ENCODE measurements at places on chromosomes 2 and 18.
A peak's percentile ranks its signal among the peaks of the same experiment; 100 is the strongest.

GRCh38 chr2:241354668-241355658 is 1.1 kb upstream of the FARP2 start:
- no peak for DNase-seq

DNA sequence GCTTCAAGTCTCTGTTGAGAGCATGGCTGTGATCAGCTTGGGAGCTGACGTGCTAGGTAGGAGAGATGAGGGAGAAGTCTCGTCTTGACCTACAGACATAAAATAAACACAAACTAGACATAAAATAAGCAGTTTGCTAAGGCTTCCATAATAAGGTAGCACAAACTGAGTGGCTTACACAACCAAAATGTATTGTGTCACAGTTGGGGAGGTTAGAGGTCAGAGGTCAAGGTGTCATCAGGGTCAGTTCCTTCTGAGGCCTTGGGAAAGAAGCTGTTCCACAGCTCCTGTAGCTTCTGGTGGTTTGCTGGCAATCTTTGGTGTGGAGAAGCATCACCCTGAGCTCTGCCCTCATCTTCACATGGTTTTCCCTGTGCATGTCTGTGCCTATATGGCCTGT is 20.2 kb downstream of the DAW1 start:
- no peak for DNase-seq

DNA sequence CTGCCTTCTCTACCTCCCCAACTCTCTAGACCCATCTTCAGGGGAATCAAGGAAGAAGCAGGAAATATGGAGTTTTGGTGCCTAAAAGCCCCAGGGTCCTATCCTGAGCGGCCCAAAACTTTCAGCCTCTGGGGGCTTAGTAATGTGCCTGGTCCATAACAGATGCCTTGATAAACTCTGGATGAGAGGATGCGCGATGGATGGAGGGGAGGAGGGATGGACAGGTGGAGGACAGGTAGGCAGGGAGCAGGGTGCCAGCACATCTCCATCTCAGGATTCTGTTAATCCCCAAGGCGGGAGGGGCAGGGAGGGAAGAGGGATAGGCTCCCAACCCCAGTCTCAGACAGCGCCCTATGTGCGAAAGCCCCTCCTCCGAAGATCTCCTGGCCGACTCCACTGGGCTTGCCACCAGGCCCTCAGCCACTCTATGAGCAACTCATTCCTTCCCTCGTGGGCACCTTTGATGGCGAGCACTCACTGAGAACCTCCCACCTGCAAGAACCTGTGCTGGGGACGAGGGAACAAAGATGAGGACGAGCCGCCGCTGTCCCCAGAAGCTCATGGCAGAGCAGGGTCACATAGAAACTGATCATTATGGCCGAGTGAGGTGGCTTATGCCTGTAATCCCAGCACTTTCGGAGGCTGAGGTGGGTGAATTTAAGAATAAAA is 23.1 kb downstream of the HS1BP3 start:
- DNase-seq: no peak

GRCh38 chr18:27143580-27144287 is 41.4 kb downstream of the CHST9 start:
- DNase-seq: no peak

DNA sequence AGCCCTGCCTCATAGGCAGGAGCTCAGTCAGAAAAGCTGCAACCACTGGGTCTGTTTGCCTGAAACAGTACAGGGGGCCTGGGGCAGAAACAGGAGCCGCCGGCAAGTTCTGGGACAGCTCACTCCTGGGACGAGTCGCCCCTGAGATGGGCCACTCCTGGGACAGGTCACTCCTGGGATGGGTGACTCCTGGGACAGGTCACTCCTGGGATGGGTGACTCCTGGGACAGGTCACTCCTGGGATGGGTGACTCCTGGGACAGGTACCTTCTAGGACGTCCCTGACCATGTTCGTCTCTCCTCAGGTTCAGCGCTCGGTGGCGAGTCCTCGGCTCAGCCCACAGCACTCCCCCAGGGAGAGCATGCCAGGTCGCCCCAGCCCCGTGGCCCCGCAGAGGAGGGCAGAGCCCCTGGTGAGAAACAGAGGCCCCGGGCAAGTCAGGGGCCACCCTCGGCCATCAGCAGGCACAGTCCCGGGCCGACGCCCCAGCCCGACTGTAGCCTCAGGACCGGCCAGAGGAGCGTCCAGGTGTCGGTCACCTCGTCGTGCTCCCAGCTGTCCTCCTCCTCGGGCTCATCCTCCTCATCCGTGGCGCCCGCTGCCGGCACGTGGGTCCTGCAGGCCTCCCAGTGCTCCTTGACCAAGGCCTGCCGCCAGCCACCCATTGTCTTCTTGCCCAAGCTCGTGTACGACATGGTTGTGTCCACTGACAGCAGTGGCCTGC is 51.8 kb downstream of the NTSR2 start:
- no peak for DNase-seq

DNA sequence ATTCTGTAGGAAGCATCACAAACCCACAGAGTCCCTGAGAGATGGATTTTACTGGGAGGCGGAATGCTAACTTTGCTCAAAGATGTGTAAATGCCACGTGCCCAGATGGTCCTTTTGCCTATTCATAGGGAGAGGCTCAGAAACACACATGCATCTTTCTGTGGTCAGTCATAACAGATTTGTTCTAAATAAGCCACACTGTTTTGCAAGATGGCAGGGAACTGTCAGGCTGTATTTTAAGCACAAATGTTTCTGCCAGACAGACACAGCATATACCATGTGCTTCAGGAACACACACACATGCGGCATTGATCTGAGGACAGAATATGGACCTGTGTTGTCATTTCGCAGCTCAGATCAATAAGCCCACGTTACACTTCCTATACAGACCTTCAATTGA is 312.0 kb downstream of the GPD2 start:
- DNase-seq: no peak

GRCh38 chr2:204776781-204777559 is 231.7 kb downstream of the PARD3B start:
- DNase-seq: peak; percentile 4

GRCh38 chr2:37925063-37925897 is at the start of gene RMDN2:
Gene RMDN2 (plus strand): TSS chr2:37925287. CDS start chr2:37929278, 3,991 bp downstream.
- peak; percentile 71 for DNase-seq

GRCh38 chr18:80158365-80158764 is 49.3 kb downstream of the ADNP2 start:
- no peak for DNase-seq

- DNase-seq: no peak
Observed at GRCh38 chr2:59032499-59032898, 791.4 kb upstream of the FANCL start.

DNA sequence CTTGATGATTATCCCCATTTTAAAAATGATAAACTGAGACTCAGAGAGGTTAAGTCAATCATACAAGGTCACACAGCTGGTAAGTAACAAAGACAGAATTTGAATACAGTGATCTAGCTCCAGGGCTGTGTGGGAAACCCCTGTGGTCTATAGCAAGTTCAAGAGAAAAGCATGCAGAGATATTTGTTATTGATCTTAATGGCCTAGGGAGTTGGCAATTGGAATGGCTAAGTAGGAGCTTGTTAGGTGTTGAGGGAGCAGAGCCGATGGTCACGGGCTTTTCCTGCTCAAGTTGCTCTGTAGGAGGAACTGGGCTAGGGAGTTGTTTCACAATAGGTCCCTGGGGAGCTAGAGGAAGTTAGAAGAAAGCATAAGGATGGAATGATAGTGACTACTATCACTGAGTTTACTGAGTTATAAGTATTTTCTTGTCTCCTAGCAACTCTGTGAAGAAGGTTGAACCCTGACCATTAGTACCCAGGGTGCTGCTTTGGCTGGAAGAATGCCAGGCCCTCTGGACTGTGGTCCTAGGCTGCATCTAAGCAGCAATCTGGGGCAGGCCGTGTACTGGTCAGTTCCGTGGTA is 30.0 kb downstream of the RNF125 start:
- peak; percentile 20 for DNase-seq

DNA sequence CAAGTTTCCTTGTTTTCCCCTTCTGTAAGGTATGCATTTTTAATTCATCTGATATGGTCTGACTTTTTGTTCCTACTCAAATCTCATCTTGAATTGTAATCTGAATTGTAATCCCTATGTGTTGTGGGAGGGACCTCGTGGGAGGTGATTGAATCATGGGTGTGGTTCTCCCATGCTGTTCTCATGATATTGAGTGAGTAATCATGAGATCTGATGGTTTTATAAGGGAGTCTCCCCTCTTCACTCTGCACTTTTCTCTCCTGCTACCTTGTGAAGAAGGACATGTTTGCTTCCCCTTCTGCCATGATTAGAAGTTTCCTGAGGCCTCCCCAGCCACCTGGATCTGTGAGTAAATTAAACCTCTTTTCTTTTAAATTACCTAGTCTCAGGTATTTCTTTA is 476.1 kb downstream of the LPIN1 start:
- DNase-seq: no peak

DNA sequence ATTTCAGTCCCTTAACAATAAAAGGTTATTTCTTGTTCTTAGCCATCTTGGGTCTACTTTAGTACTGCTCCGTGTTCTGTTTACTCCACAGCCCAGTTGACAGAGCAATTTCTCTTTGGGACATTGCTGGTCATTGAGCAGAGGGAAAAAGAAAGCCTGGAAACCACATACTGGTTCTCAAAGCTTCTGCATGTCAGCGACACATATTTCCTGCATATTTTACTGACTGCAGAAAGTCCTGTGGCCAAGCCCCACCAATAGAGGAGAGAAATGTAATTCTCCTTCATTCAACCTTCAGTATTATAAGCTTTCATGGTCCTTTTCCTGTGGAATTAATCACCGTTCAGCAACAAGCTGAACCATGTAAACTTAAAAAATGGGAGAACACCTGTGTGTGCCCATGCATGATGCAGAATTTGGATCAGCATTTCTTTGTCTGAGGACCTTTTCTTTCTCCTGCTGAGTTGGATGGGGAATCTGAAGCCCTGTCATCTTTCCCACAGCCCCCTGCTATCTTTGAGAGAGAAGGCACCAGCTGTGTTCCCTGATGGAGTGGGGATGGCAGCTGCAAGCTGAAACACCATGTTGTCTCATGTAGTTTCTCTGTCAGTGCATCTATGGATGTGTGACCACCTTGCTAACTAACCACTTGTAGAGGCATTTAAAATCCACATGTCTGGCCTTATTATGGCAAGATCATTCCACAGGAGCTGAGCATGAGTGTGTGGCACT is 431.6 kb downstream of the MEIS1 start:
- no peak for DNase-seq

DNA sequence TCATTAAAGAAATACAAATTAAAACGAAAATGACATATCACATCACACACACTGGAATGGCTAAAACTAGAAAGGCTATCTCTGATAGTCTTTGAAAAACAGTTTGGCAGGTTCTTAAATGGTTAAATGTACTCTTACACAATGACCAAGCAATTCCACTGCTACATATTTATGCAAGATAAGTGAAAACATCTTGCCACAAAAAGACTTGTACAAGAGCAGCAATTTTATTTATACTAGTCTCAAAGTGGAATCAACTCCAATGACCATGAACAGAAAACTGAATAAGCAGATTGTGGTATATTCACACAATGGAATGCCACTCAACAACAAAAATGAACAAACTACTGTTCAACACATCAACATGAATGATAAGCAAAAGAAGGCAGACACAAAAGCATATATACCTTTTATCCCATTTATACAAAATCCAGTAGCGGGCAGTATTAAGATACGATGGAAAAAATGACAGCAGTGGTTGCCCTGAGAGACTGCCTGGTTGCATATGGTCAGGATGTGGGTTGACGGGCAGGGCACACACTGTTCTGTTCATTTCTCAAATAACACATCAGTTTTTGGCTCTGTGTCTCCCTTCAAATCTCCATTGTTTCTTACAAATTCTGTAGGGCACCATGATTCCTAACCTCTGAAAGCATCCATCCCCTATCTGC is 25.4 kb downstream of the SP100 start:
- DNase-seq: peak; percentile 10

GRCh38 chr18:11268741-11269233 is 119.4 kb upstream of the PIEZO2 start:
- DNase-seq: no peak

- DNase-seq: no peak
Observed at GRCh38 chr2:23412556-23413155, 27.7 kb downstream of the KLHL29 start.

- DNase-seq: no peak
Observed at GRCh38 chr2:181814057-181814491, 77.5 kb upstream of the ITPRID2 start.

DNA sequence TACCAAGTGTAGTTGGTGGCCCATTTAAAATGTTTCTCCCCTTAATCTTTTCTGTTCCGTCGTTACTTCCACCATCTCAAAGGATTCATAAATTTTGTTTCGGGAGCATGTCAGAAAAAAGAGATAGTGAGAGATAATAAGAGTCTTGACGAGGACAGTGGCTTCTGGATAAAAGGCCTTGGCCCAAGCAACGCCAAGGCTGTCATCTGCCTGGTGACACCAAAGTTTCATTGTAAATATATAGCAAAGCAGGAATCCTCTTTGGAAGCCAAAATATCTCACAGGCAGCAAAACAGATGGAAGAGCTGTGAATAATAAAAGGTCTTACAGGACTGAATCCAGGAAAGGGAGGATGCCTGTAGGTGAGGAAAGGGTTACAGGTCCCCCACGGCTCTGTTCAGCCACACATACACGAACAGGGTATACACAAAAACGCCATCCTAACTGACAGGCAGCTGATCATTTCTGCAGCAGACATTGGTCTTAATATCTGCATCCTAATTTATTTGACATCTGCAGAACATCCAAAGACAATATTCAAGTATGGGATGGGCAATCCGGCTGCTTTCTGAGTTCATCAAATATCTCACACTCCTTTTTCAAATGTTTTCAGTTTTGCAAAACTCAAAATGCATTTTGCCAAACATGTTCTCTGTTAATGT is 382.8 kb downstream of the OSR1 start:
- no peak for DNase-seq

Data from GM04504 (cell line).